Stimulated activated CD8-positive, alpha-beta memory T cell treated with anti-CD3 and anti-CD28 coated beads, Interleukin-4, amount 100 ng/mL, for 24 hours (primary cell): ENCODE measurements at places on chromosomes 3 and 15.

DNA sequence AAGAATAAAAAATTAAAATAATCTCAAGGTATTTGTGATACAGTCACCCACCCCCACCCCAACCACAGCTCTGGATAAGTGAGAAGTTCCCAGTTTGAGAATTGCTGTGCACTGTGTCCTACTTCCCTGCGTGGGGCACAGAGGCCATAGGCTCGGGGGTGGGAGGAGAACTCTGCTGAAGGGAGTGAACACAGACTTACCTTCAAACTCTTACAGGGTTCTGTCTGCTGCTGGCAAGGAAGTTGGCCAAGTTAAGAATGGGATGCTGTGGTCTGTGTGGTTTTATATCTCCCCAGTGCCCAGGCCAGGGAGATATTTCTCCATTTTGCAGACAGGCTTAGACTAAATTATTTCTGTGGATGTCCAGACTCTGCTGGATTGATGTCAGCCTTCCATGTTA is 37.6 kb downstream of the SPTSSB start:
- no peak for DNase-seq

DNA sequence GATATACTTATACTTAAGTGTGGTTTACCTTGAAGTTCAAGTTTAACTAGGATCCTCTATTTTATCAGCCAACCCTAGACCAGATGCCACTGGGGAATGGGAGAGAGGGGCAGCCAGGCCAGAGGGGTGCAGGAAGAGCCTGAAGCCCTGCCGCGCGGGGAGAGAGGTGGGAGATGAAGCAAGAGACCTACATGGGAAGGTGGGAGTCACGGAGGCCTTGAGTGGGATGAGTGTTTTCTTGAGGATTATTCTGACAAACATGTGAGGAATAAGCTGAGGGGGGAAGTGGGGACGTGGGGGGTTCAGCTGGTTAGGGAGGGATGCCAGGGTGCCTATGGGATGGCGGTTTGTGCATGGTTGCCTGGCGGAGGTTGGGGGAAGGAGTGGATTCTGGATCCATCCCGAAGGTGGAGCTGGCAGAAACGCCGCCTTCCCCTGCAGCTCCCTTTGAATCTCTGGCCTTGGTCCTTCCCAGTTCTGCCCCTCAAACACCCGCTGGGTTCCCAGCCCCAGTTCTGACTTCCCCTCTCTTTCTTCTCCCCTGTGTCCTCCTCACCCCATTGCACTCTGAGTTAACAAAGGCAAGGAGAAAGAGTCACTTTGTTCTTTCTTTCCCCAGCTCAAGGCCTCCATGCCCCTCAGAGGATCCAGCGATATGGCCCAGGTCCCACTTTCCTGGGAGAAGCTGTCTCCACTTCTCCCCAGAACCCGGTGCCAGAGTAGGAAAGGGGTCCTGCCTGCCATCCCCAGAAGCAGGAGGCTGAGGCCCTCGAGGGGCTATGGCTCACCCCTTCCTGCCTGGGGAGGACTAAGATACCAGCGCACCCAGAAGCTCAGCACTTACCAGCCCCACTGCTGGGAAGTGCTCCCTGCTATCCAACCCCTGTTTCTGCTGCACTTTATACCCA is 274.2 kb downstream of the UACA start:
- no peak for DNase-seq

- no peak for DNase-seq
Measured at GRCh38 chr3:128271536-128272332, 118.5 kb downstream of the EEFSEC start.

GRCh38 chr3:37494216-37494615 is 319.8 kb upstream of the LRRFIP2 start:
- DNase-seq = no peak

DNA sequence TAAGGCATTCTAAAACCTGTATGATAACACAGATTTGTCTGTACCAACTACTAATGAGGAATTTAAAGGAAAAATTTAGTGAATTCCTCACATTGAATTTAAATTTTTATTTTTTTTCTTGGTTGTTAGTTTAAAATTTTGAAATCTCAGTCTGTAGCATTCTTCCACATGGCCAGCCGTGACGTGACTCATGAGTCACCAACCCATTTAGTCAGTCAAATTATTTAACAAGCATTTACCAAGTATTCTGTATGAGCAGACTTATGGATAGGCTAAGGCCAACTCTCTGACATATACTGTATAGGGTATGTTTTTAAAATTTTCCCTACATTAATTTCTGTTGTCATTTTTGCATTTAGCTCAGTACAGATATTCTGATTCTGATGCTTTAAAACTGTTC is 112.9 kb downstream of the CNTN4 start:
- DNase-seq = no peak

DNA sequence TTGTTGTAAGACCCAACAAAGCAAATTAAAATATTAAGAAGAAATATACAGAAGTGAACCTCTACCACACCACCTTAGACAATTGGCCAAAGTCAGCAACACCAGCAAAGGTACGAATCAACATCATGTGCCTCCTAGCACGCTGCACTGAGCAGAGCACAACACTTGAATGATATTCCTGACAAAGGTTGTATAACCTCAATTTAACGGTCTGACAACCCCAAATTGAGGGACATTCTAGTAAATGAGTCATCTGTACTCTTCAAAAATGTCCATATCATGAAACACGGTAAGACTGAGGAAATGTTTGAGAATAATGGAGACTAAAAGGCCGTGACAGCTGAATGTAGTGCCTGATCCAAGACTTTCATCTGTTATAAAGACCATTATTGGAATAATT is 41.3 kb upstream of the TNFSF10 start:
- no peak for DNase-seq

- DNase-seq = no peak
Measured at GRCh38 chr15:85475317-85475701, 94.9 kb downstream of the AKAP13 start.

DNA sequence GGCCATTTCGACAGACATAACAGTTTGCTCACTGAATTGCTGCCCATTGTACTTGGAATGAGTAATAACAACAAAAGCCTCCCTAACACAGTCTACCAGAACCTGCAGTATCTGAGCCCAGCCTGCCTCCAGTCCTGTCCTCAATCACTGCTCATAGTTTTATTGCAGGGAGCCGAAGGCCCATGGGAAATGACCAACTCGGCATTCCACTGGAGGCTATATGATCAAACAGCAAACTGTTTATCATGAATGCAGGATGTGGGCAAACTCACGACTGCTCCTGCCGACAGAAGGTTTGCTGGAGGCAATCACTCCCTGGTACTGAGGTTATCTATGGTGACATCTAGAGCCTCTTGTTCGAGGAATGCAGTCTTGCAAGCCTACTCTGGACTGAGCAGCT is 46.3 kb downstream of the LSM3 start:
- DNase-seq = no peak

DNA sequence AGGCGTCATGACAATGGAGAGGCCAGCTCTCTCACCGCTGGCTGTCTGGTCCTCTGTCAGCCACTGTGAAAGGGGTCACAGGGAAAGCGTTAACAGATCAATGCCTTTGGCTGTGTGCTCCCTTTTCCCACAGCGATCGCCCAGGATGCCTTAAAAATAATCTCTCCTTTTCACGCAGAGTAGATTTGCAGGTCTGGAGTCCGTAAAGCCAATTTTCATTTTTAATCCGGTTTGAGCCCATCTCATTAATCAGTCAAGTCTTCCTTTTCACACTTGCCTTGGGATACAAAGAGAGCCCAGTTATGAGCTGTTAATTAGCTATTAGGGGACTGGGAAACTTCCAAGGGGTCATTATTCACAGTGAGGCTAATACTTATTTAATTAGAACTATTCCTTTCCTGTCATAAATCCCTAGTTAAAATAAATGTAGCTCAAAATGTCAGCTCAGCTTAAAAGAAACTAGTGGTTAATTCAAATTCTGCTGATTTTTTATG is 104.3 kb upstream of the RASGRP1 start:
- DNase-seq = no peak

GRCh38 chr3:56123487-56123886 is 344.8 kb downstream of the ERC2 start:
- no peak for DNase-seq

DNA sequence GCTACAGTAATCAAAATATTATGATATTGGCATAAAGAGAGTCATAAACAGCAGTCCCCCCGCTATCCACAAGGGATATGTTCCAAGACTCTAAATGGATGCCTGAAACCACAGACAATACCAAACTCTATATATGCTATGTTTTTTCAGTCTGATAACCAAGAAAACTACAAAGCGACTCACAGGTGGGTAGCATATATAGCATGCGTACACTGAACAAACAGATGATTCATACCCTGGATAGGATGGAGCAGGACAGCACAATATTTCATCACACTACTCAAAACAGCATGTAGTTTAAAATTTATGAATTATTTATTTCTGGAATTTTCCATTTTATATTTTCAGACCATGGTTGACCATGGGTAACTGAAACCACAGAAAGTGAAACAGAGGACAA is 87.0 kb upstream of the PPP2R3A start:
- DNase-seq = no peak

GRCh38 chr3:133620066-133620784 is 41.5 kb downstream of the TOPBP1 start:
- no peak for DNase-seq
